Activated naive CD4-positive, alpha-beta T cell (primary cell): ENCODE measurements at places on chromosomes 7 and 10.

GRCh38 chr7:100489824-100490223 lies 6.1 kb downstream of the NYAP1 start:
- no peak for DNase-seq

- no peak for DNase-seq
Measured at GRCh38 chr10:93379731-93380575, 102.2 kb downstream of the MYOF start.

DNA sequence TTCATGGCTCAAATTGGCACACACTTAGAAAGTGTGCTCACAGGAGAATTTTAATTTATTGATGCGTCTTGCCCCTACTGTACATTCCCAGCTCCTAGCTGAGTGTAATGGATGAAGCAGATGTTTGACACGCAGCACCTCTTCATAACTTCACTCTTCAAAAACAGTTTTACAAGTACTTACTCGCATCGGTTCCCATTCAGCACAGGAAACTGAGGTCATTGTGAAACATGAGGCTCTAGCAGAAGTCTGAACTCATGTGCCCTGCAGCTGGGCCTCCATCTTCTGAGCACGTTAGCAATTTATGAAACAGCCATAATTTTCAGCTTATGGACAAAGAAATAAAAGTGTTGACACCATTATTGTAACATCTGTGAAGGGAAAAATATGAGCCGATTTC lies 558.9 kb upstream of the MGMT start:
- DNase-seq = no peak

- no peak for DNase-seq
Measured at GRCh38 chr10:122259075-122259466, 12.0 kb upstream of the BTBD16 start.

DNA sequence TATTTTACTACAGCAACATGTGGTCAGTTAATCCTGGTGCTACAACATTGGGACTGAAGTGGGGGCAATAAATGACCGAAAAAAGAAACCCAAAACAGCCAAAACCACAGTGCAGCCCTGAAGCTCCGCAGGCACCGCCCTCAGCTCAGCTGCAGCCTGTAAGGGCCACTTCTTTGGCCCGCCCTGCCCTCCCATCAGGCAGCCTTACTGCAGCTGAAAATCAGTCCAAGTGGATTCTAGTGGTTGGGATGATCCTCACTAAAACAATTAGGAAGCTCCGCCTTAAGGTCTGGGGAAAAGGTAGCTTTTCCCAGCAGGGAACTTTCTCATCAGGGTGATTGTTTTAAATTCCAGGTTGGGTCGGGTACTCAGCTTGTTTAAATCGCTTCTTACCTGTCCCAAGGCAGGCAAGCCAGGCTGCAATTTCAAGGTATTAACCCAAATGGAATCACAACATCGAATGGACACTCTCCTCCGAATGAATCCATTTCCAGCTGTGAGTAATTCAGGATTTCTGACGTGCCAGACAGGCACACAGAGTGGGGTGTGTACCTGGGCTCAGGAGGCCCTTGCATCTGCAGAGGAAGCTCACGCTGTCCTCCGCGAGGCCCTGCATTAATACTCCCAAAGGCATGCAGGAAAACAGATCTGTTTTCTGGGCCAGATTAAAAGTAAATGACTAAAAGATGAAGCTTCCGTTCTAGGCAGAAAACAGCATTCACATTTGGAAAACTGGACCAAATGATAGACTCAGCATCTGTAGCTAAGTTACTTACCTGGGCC lies 104.3 kb downstream of the CREB5 start:
- DNase-seq = no peak

DNA sequence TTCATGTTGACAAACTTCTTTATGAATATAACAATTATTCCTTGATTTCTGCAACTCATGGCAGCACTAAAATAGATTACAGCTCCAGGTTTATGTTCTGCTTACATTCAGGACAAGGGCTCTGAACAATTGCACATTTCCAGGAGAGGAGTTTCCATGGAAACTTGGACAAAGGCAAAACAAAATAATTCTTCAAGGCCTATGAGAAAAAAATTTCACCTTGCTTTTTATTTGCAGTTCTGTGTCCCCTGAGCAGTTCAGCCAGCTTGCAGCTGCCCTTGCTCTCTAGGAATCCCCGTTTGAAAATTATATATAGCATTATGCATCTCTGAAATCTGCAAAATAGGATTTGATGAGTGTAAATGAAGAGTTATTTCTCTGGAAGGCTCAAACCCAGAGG lies 71.7 kb downstream of the ARL4A start:
- DNase-seq = no peak

GRCh38 chr10:11245095-11245479 lies 227.4 kb downstream of the CELF2 start:
- DNase-seq = no peak

- no peak for DNase-seq
Measured at GRCh38 chr7:12584930-12585329, 14.4 kb downstream of the SCIN start.

- no peak for DNase-seq
Measured at GRCh38 chr7:79855172-79855571, 279.5 kb upstream of the GNAI1 start.

DNA sequence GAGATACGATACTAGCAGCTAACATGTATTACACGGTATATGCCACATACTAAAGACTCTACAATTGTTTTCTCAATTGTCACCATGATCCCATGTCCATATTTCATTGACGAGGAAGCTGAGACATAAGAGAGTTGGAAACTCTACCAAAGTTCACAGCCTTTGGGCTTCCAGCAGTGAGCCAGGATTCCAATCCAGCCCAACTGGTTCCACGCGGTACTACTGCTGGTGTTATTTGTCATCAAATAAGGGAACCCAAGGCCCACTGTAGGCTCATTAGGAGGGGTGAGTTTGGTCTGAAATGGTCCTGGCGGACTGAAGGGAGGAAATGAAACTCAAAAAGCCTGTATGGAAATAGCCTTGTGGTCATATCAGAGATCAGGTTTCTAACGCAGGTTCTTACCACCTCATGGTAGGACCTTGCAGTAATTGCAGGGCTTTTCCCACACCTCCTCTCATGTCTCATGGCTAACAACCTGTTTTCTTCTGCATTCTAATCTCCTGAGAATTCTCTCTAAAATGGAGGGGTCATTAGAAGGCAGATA lies 814.6 kb downstream of the LRMDA start:
- no peak for DNase-seq

DNA sequence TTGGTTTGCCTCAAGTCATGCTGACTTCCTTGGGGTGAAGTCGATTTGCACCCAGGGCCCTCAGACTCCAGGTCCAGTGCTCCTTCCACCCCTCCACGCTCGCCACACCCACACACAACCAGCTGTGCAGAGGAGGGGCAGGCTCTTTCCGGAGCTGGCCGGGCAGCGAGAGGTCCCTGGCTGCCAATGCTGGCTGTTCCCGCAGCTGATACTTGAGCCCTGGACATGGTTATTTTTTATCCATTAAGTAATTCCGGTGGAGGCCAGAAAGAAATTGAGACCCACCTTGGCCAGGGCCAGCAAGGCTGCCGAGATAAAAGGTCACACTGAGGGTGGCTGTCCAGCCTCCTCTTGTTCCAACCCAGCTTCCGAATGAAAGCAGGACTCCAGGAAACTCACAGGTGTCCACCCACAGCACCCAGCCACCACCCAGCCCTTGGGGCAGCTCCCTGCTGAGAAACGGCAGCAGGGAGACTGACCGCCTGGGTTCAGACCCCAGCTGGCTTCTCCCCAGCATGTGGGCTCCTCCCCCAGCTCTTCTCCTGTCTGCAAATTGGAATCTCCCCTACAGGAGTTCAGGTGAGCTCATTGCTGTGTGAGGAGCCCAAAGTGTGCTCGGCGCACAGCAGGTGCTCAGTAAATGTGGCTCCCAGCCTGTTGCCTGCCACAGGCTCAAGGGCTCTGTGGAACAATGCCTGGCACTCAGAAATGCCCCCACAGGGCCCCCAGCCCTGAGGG lies 77.8 kb downstream of the PDGFA start:
- no peak for DNase-seq

- no peak for DNase-seq
Measured at GRCh38 chr10:26855186-26855585, 5.6 kb downstream of the ABI1 start.

DNA sequence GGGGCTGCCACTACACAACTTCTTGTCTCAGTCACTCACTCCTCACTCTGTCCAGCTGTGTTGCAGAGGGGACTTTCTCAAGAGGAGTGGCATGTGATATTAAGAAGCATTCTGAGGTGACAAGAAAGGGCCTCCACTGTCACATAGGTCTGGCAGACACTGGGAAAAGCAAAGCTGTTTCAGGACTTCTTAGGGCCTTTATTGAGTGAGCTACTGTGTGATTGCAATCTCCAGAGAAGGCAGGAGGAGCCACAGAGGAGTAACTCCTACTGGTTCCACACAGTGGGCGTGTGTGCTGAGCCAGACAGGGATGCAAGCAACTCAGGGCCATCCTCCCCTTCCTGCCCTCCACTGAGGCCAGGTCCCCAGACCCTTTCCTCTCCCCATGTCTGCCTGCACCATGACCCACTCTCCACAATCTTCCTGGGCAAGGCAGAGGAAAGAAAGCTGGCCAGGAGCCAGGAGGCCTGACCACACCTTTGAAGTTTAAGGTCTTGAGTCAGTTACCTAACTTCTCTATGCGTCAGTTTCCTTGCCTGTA lies 262.0 kb upstream of the ZMIZ1 start:
- no peak for DNase-seq

DNA sequence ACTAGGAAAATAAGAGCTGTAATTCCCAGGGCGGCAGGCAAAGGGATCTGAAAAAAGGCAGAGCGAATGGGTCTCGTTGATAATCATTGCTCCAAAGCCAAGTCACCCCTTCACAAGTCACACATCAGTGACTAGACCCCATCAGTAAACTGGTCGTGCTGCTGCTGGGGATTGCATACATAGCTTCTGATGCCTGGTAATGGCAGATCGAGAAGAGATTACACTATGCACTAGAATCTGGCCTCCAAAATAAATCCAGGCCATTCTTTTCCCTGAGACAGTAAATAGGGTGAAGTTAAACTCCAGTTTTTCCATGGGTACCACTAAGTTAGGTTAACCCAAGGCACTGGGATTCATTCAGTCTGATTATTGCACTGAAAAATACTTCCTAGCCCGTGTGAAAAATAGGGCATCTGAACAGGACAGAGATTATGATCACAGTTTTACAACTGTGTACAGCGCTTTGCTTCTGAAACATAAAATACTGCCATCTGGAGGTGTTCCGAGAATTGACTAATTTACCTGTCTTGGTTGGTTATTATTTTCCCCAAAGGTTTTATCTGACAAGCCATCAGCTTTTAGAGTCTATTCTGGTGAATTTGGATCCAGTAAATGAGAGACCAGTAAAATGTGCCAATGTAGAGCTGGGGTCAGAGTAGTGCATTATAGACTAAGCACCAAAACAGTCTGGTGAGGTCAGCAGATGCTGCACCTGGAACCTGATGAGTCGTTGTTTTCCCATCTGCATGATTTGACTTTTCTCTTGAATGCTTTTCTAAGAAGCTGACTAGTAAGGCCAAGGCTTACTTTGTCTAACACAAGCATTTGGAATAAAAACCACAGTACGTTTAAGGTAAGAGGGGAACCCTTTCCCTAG lies 82.9 kb upstream of the AFAP1L2 start:
- no peak for DNase-seq

- DNase-seq = no peak
Measured at GRCh38 chr10:13654118-13654830, 67.5 kb downstream of the PRPF18 start.

GRCh38 chr10:11335167-11335652 lies 276.2 kb downstream of the USP6NL start:
- no peak for DNase-seq

DNA sequence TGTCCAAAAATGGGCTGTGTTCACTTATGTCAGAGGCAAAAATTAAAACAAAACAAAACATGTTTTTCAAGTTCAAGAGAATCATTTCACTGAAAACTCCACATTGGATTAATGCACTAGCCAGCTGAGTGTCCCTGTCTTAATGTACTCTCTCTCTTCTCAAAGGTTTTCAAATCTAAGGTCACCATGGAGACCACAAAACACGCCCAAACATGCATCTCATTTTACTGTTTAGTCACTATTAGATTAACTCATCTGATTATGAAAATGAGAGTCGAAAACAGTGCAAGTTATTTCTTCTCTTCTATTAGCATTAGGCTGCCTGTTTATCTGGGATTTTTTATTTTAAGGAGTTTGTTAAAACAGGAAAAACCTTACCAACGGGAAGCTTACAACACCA lies 70.8 kb upstream of the ASAH2 start:
- no peak for DNase-seq

- no peak for DNase-seq
Measured at GRCh38 chr10:67978749-67979148, 94.3 kb downstream of the SIRT1 start.
